ENCODE measurements at places on chromosomes 3 and 15.

DNA sequence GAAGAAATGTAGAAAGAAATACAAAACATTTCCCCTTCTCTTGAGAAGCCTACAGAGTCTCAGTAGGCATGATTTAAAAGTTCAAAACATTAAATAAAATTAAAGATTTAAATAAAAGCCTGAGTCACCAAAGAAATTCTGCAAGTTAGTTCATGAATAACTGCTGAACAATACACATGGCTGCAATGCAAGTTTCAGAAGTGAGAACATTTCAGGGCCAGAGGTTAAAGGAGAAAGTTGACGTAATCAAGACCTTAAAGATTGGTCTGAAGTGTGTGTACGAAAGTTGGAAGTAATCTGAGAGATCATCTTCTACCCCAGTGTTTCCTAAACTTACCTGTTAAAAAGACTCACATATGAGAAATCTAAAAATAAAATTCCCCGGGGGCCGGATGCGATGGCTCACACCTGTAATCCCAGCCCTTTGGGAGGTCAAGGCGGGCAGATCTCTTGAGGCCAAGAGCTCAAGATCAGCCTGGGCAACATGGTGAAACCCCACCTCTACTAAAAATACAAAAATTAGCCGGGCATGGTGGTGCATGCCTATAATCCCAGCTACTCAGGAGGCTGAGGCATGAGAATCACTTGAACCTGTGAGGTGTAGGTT is 108.7 kb upstream of the PHLDB2 start:
- DNase-seq: no peak

DNA sequence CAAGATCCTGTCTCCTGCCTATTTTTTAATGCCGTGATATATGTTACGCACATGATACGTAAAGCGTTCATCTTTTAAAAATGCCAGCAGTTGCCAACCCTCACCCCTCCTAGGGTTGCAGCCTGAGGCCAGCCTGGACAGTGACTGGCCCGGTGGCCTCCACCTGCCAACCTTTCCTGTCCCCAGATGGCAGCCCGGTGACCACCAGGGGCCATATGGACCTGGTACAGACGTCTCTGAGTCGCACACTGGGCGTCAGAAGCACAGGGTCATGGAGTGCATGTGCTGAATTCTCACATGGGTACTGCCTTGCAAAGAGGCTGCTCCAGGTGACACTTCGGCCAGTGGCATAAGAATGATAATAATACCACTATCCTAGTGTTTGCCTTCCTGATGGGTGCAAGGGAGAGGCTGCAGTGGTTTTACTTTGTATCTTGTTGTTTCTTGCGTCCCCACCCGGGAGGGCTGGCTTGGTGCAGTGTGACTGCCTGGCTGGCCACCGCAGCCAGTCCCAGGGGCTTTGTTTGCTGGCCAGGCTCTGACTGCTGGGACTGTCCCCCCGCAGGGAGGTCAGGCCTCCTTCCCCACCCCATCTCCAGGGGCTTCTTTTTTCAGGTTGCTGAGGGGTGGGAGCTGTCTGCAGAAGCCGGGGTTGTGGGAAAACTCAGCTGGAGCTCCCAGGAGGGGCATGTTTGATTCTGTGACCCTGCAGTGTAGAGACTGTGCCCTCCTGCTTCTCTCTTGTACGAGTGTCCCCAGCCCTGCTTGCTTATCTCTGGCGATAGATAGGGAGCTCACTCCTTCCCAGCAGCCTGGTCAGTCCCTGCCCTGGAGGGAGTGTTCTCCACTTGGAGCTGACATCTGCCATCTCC is 16.9 kb downstream of the FBLN2 start:
- no peak for DNase-seq

GRCh38 chr15:60118626-60119025 is 114.5 kb downstream of the FOXB1 start:
- no peak for DNase-seq

DNA sequence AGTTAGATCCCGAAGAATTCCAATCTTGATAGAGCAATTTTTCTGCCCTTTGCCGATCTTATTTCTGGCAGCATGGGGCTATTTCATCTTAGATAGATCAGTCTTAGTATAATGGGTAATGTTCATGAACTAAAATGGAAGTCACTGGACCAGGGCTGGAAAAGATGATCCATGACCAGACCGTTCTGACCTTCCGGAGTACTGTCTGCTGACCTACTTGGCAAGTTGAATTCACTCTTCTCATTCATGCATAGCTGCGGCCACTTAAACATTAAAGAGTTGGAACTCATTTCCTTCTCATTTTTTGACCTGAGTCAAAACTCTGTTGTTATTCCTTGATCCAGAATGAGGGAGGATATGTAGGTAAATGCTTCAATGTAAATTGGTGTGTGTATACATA is 32.5 kb downstream of the GMNC start:
- no peak for DNase-seq

- DNase-seq: no peak
Observed at GRCh38 chr15:53401503-53401902, 358.0 kb downstream of the WDR72 start.

DNA sequence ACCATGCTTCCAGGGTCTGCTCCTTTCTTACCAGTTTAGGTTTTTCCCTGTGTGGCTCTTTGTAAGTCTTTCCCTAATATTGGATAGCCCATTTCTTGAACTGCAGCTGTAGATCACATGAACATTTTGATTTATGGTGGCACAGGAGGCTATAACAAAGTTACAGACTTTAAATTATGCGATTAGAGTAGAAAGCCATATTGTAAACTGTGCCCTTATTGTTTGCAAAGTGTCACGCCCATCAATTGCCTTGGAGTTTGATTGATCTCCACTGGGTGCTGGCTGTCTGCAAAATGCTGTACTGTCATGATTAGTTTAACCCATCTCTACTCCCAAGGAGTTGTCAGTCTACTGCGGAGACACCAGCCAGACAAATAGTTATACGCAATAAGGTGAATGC is 110.3 kb downstream of the CACNA2D3 start:
- DNase-seq: no peak

DNA sequence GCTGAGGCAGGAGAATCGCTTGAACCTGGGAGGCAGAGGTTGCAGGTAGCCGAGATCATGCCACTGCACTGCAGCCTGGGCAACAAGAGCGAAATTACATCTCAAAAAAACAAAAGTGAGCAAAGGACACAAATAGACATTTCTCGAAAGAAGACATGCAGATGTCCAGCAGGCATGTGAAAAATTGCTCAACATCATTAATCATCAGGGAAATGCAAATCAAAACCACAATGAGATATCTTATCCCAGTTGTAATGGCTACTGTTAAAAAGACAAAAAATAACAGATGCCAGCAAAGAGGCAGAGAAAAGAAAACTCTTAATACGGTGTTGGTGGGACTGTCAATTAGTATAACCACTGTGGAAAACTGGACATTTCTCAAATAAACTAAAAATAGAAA is 20.9 kb downstream of the ASB7 start:
- DNase-seq: no peak

GRCh38 chr3:12663401-12663935 is 449 bp downstream of the RAF1 start:
- no peak for DNase-seq

GRCh38 chr15:36726224-36726623 is 146.8 kb downstream of the CDIN1 start:
- no peak for DNase-seq

- no peak for DNase-seq
Observed at GRCh38 chr3:114730397-114730796, 416.7 kb downstream of the ZBTB20 start.

GRCh38 chr3:70919091-70919490 is 606.7 kb upstream of the MDFIC2 start:
- DNase-seq: no peak

- no peak for DNase-seq
Observed at GRCh38 chr3:99658274-99658673, 19.9 kb downstream of the COL8A1 start.

DNA sequence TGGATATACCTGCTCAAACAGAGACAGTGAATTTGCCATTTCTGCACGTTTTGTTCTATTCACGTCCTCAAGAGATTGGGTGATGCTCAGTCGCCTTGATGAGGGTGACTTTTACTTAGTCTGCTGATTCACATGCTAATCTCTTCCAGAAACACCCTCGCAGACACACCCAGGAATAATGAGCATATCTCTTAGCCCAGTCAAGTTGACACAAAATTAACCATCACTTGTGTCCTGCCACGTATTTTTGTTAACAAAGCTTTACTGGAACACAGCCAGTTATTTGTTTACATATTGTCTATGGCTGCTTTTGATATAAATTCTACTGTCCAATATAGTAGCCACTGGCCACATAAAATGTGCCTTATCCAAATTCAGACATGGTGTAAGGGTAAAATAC is 218.3 kb downstream of the FHIT start:
- DNase-seq: no peak

DNA sequence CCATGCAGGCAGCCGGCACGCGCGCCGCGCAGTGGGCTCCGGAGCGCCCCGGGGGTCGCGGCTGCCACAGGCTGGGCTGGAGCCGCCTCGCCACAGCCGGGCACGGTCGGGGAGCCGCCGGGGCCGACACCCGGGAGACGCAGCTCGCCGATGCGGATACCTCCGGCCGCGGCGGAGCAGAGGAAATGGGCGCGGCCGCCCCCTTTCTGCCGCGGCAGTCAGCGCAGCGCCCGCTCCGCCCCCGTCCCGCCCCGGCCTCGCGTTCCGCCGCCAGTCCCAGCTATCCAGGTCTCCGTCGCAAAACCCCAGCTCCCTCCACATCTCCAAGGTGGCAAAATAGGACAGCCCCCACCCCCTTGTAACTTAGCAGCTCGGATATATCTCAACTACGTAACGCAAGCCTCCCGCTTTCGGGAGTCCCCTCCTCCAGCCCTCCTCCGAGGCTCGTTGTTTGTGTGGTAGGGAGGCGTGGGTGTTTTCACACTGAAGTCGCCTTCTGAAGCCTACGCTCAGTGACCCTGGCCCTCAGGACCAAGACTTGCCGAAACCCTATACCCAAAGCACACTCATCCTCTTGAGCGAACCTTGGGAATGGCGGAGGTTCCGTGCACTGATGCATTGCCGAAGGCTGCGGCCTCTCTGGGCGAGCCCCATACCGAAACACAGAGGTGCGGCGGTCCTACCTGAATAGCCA is at the start of gene SH3BP5:
Gene SH3BP5, minus strand, starts transcription at position 182 of the 694 bp plus-strand sequence. Its CDS starts 178 bp downstream, at position 4.
- DNase-seq: peak; percentile 65

DNA sequence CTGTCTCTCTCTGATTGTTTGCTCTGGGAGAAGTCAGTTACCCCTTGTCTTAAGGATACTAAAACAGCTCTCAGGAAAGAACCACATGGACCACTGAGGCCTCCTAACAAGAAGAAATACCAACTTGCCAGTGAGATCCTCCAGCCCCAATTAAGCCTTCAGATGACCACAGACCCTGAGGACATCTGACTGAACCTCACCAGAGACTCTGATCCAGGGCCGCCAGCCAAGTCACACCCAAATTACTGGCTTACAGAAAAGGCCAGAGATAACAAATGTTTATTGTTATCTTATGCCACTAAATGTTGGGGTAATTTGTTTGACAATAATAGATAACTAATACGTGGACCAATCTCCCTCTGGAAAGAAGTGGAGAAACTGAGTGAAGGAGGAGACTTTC is 40.2 kb downstream of the SLC12A8 start:
- DNase-seq: no peak

GRCh38 chr3:52364322-52365035 is 48.4 kb downstream of the DNAH1 start:
- no peak for DNase-seq

- DNase-seq: no peak
Observed at GRCh38 chr15:63294359-63294758, 17.0 kb downstream of the APH1B start.

DNA sequence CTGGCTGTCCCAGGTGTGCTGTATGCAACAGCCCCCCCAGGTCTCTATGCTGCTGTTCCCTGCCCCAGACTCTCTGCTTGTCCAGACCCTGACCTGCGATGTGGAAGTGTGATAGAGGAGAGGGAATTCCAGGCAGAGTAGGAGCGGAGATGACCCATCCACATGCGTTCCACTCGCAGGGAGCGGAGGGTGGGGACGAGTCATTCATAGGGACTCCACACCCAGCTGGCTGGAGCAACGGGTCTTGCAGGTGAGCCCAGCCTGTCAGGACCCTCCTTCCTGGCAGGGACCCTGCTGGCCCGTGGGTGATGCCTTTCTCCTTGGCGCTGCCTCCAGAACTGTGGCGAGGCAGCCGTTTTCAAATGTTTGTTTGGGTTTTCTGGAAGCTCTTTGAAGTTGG is 58.8 kb downstream of the CEMIP start:
- DNase-seq: no peak

GRCh38 chr3:113287803-113288648 is 76.7 kb downstream of the BOC start:
- DNase-seq: peak; percentile 53

Data from activated CD4-positive, alpha-beta T cell treated with anti-CD3 and anti-CD28 coated beads, Interleukin-2, Interleukin-4, amounts not matched to agents 100 ng/mL and 50 ng/mL, durations not matched to agents 16 hours and 8 hours (primary cell).